ENCODE measurements at places on chromosomes 2 and 18.
A peak's percentile ranks its signal among the peaks of the same experiment; 100 is the strongest.

DNA sequence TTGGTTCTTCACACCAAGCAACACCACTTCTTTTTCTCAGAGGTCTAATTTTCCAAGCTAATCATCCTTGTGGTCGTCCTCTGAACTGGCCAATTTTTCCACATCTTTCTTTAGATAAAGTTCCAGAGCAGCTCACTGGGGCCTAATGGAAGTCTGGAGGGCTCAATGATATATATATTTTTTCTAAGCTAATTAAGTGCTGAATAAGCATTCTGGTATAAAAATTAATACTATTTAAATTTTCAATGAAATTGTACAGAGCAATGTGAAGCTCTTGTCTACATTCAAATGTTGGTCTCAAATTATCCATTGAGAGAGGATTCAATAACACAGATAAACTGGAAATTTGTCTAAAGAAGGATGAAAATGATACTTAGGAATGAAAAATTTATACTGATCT lies 866.6 kb downstream of the ERBB4 start:
- no peak for DNase-seq

- DNase-seq: no peak
These were observed 404.1 kb downstream of the ZEB2 start for GRCh38 chr2:144115739-144116291.

DNA sequence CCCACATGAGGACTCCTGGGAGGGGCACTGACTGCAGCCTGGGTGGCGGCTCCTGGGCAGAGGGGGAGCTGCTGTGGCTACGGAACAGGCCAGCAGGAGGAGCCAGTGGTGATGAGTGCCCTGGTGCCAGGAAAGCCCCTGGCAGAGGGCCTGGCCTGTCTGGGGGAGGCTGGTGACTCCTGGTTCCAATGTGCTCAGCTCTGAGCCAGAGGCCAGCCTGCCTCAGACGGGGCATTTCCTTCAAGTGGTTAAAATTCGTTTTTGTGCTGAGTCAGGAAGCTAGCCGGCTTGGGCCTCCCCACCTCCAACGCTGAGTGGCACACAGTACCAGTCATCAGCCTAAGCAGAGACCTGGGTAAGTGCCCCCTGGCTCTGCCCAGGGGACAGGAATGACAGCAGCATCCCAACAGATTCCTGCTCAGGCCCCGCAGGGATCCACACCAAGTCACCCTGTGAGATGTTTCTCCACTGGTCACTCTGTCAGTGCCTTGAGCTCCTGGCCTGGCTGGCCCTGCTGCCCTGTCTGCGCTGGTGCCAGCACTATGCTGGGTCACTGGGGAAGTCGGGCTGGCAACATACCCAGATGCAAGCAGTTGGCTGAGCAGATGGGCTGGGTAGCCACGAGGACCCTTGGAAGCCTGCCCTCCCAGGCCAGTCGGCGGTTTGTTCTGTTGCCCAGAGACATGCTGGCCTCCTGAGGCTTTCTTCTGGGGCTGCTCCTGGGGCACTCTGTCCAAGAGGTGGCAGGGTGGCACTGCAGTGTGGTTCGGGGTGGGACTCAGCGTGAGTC lies 7.1 kb upstream of the KLF11 start:
- DNase-seq: peak; percentile 89

DNA sequence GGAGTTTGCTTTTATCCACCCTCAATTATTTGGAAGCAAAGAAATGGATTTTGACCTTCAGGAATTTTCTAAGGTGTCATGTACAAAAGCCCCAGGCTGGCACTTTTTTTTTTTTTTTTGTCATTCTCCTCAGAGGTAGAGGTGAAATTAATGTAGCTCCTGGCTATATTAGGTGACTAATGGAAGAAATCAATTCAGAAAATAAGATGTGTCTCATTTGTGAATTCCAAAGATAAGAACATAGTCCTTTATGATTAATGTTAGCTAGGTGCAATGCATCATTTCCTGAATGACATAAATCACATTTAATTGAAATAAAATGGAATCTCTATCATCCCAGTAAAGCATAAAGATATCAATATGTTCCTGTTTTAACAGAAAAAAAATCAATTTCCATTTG lies 477.6 kb downstream of the FBXO15 start:
- no peak for DNase-seq

DNA sequence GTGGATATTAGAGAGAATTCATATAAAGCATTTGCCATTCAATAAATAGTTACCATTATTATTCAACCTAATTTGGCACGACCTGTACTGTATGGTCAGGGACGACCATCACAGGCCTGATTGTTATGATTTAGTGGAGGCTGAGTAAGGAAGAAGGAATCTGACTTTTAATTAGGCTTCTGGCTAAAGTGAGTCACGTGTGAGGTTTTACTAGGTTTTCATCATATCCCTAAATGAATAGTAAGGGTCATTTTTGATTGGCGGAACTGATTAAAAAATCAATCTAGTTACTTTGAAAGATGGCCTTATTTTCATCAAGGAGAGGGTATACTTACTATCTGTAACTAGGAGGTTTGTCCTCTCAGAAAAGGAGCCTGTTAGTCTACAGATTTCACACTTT lies 143.4 kb downstream of the ADCYAP1 start:
- DNase-seq: no peak

DNA sequence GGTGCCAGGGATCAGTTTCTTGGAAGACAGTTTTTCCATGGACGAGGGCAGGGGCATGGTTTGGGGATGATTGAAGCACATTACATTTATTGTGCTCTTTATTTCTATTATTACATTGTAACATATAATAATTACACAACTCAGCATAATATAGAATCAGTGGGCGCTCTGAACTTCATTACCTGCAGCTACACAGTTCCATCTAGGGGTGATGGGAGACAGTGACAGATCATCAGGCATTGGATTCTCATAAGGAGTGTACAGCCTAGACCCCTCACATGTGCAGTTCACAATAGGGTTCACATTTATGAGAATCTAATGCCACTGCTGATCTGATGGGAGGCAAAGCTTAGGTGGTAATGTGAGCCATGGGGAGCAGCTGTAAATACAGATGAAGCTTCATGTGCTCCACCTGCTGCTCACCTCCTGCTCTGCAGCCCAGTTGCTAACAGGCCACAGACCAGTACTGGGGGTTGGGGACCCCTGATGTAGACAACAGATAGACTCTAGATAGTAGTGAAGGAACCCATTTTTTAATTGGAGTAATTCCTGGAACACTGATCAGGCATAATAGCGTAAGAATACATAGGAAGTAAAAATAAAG lies 41.5 kb upstream of the MC4R start:
- DNase-seq: no peak

GRCh38 chr2:10229462-10230099 lies 73.1 kb upstream of the HPCAL1 start:
- no peak for DNase-seq

DNA sequence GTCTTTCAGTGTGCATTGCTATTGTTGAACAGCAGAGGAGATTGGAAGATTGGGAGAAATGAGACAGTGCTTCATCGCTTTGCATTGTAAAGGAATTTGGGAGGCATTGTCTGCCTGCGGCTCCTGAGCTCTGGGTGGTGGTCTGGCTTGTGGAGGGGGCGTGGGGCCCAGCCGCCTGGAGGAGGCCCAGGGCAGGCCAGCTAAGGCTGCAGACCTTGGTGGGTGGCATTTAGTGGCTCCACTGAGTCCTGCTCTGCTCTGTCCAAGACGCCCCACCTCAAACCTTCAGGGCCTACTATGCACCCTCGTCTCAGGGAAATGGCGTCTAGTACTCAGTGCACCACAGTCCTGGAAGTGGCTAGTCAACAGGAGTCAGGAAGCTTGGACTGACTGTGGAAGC lies 5.7 kb upstream of the HS1BP3 start:
- no peak for DNase-seq

GRCh38 chr2:46776687-46777327 lies 138.8 kb downstream of the MCFD2 start:
- DNase-seq: no peak

GRCh38 chr2:11865378-11865777 lies 118.9 kb downstream of the LPIN1 start:
- DNase-seq: no peak

DNA sequence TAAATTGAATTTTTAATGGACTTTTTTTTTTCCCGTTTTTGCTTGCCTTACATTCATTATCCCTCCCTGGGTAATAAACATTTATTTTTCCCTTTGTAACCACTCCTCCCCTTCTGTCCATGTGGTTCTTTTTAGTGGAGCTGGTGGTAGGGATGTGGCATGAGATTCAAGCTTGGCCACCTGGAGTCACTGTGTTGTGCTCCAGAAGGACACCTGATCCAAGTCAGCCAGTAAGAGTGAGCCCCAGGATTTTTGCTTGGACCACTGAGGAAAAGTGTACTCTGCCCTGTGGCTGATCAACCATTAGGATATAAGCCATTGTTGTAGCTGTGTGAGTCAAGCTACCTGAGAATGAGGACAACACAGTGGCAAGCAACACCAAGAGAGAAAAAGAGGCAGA lies 11.1 kb upstream of the ACTR3 start:
- DNase-seq: no peak
